ENCODE measurements at places on chromosomes 1 and 21.
A peak's percentile ranks its signal among the peaks of the same experiment; 100 is the strongest.

DNA sequence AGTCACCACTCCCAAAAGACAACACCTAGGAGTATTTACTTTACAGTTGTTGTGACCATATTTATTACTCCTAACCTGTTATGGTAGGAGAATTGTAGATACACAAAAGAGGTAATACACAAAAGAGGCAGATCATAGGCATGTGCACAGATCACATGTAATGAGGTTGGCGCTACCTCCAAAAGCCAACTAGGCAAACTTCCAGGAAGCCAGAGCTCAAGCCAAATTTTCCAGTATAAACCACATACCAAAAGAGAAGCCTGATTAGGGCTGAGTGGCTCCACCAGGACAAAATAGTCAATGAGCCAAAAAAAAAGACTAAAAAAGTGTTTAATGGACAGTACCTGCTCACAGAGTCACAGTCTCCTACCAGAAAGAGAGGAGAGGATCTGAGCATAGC, 195.0 kb upstream of the PBX1 start:
- DNase-seq: no peak

DNA sequence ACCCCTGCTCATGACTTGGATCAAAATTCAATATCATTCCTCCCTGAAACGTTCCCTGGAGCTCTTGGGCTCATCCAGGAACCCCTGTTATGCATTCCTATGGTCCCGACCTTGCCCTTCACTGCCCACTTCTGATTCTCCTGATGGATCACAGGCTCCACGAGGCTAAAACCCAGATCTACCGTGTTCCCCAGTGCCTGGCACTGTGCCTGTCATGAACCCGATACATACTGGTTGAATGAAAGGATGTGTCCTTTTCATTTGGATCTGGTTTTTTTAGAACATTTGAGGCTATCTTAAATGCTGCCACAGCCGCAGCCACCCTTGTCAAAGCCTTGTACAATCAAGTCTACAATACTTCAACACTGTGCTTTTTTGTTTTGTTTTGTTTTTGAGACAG, 22.2 kb upstream of the OPRD1 start:
- DNase-seq: no peak

DNA sequence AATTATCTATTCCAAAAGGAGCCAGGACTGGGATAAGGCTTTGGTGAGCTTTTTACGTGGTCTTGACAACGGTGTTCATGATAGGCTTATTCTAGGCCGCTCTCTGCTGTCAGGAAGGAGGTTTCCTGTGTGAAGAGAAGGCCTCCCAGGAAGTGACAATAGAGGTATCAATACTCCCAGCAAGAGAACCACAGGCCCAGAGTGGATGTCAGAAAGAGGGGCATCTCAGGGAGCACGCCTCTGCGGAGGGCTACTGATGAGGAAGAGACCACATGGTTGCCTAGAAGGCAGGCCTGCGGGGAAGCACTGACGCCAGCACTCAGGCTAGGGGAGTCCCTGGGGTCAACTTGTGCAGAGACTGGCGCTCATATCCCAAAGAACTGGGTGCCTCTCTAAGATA, 60.4 kb downstream of the ITPKB start:
- DNase-seq: no peak

GRCh38 chr1:214370615-214371014, 89.7 kb downstream of the SMYD2 start:
- no peak for DNase-seq

DNA sequence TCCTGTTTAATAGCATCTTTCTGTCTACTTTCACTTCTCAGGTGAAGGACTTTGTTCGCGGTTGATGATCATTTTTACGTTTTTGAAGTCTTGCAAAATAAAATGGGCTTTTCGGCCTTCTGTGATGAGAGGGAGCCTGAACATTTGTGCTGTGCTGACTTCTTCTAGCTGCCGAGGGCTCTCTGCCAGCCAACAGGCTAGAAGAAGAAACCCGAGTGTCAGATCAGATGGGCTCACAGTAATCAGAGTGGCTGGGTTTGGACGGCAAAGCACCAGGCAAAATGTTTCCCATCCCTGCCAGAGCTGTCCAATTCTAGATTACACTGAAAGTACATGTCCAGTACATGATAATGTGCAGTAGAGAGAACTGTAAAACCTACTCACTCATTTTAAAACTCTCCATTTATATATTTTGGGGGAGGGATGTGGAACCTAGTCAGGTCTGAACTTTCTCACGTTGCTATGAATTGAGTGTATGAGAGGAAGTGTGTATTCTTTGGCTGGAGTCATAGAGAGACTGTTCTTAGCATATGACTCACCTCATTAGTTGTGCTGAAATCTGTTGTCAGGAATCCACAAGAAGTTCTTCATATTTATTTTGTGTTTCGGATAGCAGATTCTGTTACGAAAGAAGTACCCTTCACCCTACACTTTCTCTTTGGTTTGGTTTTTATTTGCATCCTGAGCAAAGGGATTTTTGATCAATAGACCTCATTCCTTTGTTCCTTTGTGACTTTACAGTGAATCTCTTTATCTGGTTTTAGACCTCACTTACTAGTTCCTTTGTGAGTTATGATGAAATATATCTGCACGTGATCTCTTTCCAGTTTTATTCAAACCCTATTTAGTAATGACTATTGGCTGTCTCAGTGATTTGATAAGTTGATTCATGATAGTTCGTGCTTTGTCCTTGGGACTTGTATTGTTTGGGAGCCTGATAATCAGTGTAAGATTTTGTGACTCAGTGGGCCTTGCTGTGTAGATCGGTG, 4.8 kb downstream of the ATP1A1 start:
- no peak for DNase-seq

- DNase-seq: no peak
These were observed 310.2 kb downstream of the PTPRU start for GRCh38 chr1:29546496-29546895.

DNA sequence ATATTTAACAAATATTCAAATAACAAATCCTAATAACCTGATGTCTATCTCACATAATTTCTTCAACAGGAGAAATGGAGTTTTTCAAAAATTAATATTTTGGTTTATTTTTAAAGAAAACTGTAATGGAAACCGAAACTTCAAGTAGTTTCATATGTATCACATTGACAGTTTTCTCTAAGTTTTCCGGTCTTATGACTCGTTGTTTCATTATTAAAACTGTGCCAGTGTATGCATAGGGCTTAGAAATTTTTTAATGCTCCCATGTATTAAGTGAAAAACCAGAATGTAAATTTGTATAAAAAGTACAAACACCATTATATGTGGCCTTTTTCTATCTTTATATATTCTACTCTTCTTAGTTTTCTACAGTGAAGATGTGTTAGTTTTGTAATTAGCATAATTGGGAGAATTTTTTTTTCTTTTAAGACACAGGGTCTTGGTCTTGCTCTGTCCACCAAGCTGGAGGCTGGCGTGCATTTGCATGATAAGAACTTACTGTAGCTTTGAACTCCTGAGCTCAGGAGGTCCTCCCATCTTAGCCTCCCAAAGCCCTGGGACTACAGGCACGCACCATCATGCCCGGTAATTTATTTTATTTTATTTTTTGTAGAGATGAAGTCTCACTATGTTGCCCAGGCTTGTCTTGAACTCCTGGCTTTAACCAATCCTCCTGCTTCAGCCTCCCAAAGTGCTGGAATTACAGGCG, 43.9 kb upstream of the SAMSN1 start:
- DNase-seq: peak; percentile 84

- peak; percentile 76 for DNase-seq
These were observed 13.4 kb downstream of the SWT1 start for GRCh38 chr1:185170291-185170848.

DNA sequence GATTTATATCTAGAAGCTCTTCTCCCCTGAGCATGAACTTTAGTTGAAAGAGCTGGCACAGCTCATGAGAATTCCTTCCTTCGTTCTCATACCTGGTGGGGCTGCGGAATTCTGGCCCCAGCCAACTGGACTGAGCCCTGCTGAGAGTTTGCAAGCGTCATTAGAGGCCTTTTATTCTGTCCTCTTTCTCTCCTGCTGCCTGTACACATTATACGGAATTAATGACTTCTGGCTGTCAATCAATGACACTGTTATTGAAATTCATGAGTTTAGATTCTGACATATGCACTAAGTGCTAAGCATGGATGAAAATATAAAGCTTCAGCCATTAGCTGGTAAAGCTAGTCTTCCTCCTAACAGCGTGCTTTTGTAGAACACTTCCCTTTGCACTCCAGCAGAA, 27.5 kb downstream of the KAZN start:
- DNase-seq: no peak

GRCh38 chr1:215845234-215845891, 278.3 kb downstream of the KCTD3 start:
- DNase-seq: no peak

GRCh38 chr1:168347630-168348029, 67.0 kb downstream of the TBX19 start:
- DNase-seq: no peak

- DNase-seq: no peak
These were observed 12.4 kb downstream of the HYI start for GRCh38 chr1:43441166-43441893.

- no peak for DNase-seq
These were observed 34.3 kb upstream of the CCDC27 start for GRCh38 chr1:3717715-3718601.

DNA sequence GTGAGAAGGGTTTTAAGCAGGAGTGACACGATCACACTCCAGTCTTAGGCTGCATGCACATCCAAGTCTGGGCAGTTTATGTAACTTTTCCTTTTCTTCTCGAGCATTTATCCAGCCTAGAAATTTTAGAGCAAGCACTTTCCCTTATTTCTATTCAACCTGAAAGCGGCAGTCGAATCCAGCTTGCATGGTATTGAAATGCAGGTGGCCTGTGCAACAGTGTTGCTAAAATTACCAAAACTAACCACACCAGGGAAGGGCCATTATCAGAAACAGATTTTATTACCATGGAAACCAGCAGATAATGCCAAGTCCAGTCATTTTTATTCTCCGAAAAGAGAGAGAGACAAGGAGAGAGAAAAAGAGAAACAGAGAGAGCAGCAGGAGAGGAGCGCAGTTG, 179.9 kb upstream of the ZC3H12A start:
- DNase-seq: no peak

All from MM.1S (cell line).